ENCODE measurements at places on chromosomes 3 and 15.

- no peak for DNase-seq
Observed at GRCh38 chr3:49806850-49807249, 3.8 kb downstream of the INKA1 start.

DNA sequence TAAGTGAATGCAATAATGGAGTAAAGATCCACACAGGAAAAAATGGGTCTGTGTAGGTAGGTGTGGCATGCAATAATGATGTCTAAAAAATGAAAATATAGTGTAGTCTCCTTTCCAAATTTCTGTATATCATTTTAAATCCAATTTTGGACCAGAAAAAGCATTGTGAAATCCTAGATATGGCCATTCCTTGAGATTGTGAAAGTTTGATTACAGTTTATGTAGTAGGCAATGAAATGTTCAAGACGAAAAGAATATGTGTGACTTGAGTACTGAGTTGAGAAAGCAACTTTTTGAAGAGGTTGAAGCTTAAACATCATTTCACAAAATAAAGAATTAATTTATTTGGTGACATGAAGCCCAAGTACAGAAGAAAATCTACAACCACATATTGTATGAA, 698.7 kb downstream of the EPHA3 start:
- DNase-seq, result no peak

GRCh38 chr3:151722856-151723255, 10.9 kb upstream of the AADACL2 start:
- DNase-seq, result no peak

DNA sequence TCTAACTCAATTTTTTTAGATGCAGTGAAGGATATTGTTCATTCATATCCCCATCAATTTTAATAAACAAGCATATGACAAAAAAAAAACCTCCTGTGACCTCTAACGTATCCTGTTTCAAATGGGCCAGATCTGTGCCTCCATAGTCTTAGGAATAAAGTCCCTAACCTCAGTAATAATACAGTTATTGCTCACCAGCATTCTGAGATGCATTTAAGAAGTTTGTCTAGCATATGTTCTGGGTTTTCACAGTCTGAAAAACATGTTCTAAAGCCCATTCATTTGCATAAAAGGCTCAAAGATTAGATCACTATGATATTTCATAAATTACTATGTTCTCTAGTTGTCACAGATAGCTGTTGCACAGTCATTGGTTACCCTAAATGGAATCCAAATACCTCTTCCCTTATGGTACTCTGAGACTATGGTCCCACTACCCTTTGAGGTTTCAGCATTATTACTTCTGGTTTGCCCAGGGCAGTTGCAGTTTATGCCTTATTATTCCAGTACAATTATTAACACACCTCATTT, 190.1 kb downstream of the ZIC4 start:
- DNase-seq, result no peak

DNA sequence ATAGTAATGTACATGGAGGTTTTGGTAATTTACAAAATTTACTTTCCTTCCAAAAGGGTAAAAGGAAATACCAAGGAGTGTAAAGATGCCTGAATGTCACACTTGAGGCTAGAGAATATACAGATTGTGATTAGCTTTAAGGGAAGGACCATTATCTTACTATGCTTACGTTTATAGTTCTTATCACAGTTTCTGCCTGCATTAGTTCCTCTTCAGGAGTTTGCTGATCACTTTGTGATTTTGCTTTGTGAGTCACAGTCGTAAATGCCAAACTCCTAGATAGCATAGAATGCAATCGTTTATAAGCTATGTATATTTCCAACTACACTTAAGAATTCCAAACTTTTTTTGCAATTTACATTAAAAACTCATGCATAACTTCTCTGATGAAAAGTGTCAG, 1034.6 kb downstream of the DIPK2A start:
- DNase-seq, result no peak

GRCh38 chr15:85955501-85956391, 123.9 kb upstream of the AGBL1 start:
- no peak for DNase-seq

- DNase-seq, result no peak
Observed at GRCh38 chr3:9266716-9267115, 17.3 kb upstream of the SRGAP3 start.

DNA sequence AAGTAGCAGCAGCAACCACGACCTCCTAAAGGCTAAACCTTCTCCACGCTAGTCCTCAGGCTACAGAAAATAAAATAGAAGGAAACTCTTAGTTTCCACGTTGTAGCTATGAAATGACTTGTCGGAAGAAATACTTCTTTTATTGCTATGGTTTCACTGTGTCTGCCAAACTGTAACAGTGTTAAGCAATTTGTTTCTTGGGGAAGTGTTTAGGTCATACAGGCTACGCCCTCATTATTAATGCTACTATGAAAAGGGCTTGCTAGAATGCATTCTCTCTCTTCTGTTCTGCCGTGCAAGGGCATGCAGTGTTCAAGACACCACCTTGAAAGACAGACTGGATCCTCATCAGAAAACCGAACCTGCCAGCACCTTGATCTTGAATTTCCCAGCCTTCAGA, 462.7 kb downstream of the PLOD2 start:
- no peak for DNase-seq

GRCh38 chr15:58163985-58164384, 25.8 kb downstream of the AQP9 start:
- no peak for DNase-seq

DNA sequence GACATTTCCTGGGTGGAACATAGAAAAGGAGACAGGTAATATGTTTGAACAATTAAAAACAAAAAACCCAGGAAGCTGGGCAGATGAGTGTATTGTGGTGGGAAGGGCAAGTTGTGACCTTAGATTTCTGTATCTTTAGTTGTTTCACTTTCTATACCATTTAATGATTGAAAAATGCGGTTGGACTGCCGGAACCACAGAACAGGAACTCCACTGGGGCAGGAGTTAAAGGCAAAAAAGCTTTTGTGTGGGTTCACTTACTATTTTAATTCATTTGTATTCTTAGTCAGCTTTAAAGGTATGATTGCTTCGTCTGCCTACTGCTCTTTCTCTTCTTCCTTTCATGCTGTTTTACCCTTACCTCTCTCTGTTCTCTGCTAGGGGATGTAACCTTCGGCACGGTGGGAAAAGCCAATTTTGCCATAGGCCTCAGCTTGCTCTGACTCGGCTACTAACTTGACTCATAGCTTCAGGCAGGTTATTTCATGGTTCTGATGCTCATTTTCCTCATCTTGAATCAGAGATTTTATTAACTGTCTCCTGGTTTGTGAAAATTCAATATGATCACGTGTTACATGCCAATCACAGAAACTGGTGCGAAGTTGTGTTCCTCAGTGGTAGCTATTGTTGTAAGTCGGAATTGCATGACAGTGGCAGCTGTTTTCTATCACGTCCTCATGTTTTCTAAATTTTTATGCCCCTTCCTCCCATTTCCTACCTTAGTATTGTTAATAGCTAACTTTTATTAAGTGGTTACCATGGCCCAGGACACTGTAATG, 1.6 kb upstream of the MCTP2 start:
- no peak for DNase-seq

GRCh38 chr15:83927704-83928391, 273.9 kb downstream of the ADAMTSL3 start:
- no peak for DNase-seq

- peak; percentile 86 for DNase-seq
Observed at GRCh38 chr15:40982855-40983254, 29.6 kb downstream of the CHAC1 start.

DNA sequence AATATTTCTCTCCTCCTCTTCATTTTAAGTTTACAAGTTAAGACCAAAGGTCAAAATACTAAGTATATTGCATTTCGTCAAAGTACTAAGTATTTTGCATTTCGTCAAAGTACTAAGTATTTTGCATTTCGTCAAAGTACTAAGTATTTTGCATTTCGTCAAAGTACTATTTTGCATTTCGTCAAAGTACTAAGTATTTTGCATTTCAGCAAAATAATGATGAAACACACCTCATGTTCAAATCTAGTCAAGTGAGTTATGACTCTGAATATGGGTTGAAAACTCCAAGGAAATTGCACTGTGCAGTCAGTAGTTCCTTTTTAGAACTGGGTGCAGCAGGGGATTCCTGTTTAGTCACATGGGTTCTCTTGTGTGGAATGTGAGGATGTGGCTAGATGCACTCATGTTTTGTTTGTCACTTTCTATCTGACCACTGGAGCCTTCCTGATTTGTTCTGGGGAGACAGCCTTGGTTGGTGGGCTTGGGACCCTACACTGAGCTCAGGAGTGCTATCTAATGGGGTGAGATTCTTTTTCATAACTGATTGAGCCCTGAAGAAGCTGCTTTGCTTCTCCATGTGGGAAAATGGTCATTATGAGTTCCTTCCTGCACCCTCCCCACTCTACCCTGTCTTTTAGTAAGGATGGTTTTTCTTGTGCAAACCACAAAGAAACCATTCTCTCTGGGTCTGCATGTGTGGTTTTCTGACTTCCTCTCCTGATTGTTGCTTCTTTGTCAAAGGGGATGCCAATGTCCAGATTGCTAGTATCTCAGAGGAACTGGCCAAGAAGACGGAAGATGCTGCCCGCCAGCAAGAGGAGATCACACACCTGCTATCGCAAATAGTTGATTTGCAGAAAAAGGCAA, 73.4 kb downstream of the CCK start:
- no peak for DNase-seq

DNA sequence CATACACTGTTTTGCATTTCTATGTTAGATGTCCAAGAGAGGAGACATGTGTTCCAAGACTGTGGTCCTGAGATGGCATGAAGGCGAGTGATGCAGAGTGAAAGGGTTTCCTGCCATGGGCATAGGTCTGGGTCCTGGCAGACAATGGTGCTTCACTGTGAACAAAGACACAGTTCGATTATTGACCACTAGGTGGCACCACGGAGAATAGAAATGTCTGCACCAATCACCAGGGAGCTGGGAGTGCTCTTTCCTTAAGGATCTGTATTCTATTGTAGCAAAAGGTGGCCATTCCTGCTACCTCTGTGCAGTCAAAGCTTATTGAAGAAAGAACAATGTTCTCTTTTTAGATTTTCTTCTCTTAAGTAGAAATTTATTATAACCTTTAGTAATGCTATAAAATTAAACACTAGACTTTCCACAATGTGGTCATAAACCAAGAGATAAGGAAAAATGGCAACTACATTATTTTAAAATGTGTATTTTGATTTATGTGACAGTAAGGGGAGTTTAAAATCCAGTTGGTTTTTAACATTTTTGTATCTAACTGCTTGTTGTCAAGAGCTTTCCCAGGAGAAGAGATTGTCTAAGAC, 88.7 kb downstream of the GABRG3 start:
- DNase-seq, result peak; percentile 11

DNA sequence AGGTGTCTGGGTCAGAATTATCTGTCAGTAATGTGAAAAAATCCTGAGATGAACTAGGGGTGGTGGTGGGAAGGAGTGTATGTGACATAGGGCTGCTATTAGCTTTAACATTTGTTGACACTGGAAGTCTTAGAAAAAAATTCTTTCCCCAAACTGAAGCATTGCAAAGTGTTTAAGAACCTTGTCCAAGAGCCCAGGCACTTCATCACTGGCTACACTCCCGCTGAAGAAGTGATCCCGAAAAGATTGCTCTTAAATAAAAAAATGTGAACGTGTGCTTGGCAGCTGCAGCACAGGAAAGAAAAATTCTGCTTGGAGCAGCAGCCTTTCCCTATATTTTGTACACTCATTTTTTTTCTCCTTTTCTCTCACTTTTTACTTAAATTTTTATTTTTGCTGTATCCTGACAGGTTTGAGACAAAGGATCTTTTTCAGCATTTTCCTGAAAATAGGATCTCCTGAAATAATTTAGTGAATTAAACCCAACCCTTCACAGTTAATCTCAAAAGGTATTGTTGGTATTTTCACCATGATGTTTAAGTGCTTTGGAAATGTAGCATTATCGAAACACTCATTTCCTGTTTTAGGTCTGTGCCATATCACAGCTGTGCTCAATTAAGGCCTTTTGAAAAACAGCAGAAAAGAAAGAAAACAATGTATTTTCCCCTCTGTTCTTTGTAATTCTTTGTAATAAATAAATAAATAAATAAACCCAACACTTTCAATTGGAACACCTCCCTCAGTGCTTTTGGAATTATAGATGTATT, 477.6 kb downstream of the ZNF385D start:
- no peak for DNase-seq

- no peak for DNase-seq
Observed at GRCh38 chr3:123432832-123433523, 15.9 kb downstream of the ADCY5 start.

- DNase-seq, result no peak
Observed at GRCh38 chr3:78791753-78792152, 976.0 kb downstream of the ROBO1 start.

GRCh38 chr3:49333091-49333490, 6.8 kb downstream of the USP4 start:
- no peak for DNase-seq

DNA sequence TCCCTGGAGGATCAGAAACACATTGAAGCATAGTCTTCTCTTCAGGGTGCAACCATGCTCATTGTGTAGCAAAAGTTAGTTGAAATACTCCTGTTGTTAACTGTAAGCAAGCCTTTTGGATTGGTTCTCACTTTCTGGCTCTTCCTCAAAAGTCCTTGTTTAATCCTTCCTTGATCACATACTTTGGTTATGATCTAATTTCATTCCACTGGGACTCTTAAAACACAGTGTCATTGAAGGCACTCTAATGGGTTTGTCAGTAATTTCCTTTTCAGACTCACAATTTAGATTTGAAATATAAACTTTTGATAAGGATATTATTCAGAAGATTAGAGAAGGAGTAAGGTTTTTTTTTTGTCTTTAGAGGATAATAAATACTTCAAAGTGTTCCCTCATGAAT, 451.7 kb upstream of the SGO1 start:
- no peak for DNase-seq
